ENCODE measurements at places on chromosomes 6 and 20. TPM values are rescaled to one million over a fixed set of nuclear protein-coding genes. Genes with fewer than 3 reads are reported as not detected.

CCM2L gene
- total RNA-seq, result 0.76 TPM

HLA-DOA gene
- 38.8 TPM for total RNA-seq

WFDC12 gene
- 1.0 TPM for total RNA-seq

ZNF311 gene
- 0.76 TPM for total RNA-seq

CRISP2 gene
- total RNA-seq, result 0.05 TPM

RIPOR3 gene
- total RNA-seq, result 12.2 TPM
